ENCODE measurements at places on chromosomes 7 and 10.

GRCh38 chr10:31099664-31100063 lies 68.0 kb upstream of the ZNF438 start:
- no peak for DNase-seq

DNA sequence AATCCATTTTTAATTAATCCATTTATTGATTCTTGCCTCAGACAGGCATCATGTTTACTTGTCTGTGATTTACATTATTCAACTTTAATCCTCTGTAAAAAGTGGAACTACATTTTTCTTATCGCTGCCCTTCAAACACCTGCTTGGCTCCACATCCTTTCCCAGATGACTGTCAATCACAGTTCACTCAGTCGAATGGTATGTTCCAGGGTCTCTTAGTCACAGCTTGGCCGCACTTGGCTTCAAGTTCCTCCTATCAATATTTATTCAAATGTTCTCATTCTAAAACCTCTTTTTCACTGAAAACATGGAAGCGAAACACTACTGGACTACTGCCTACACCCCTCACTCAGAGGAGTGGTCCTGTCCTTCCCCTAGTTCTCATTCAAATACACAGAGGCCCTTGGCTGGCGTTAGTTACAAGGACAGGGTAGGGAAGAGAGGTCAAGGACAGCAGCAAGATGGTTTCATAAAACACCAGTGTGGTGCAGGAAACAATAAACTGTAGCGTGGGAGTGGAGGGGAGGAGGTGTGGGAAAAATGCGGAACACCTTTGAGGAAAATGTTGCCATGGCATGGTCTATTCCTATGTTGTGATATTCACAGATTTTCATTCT lies 143.2 kb downstream of the USP6NL start:
- DNase-seq: no peak

DNA sequence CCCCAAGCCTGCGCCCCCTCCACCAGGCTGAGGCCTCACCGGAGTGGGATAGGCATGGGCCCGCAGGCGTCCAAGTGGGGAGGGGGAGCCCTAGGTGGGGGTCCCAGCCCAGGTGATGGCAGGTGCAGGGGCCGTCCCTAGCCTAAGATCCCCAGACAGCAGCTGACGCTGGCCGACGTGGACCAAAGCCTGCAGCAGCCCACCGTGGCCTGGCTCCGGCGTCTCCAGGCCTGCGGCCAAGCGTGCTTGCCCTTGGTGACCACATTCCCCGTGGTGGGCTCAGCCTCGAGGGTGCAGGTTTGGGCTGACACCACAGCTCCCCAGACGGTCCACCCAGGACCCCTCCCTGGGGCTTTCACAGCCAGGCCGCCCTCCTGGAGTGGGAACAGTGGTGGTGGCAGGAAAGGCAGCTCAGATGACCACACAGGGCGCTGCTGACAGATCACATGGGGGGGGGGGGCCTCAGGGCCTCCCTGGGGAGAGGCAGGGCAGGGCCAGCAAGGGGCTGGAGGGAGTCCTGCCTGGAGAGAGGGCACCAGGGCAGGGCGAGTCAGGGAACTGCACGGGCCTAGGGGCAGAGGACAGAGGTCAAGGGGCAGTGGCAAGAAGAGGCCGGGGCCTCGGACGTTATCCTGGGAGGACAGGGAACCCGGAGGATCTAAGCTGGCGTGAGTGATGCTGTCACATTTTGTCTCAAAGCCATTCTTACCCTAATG lies 767 bp upstream of the ADAM8 start:
- DNase-seq: no peak

- DNase-seq: no peak
Measured at GRCh38 chr10:23516530-23516929, 77.7 kb downstream of the OTUD1 start.

- no peak for DNase-seq
Measured at GRCh38 chr7:40629891-40630290, 495.1 kb downstream of the SUGCT start.

- DNase-seq: no peak
Measured at GRCh38 chr7:158403013-158403821, 184.4 kb downstream of the PTPRN2 start.

DNA sequence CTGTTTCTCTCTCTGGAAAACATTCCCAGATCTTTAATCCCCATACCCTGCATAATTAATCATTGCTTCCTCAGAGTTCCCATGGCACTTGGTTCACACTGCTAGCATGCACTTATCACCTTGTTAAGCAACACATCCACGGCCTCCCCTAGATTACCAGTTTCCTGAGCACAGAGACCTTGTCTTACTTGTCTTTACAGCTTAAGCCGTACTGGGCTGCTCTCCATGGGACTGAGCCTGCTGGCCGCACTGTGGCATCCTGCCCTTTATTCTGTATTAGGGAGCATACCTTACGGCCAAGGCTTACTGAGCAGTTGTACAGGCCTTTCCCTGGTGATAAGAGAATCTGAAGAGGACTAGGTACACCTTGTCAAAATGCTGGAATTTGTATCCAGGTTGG lies 190.2 kb downstream of the REEP3 start:
- DNase-seq: no peak

GRCh38 chr10:128163701-128164100 lies 37.5 kb upstream of the MKI67 start:
- DNase-seq: no peak

- no peak for DNase-seq
Measured at GRCh38 chr7:129859183-129859582, 93.6 kb downstream of the UBE2H start.

- no peak for DNase-seq
Measured at GRCh38 chr10:102285133-102285532, 39.8 kb downstream of the GBF1 start.

DNA sequence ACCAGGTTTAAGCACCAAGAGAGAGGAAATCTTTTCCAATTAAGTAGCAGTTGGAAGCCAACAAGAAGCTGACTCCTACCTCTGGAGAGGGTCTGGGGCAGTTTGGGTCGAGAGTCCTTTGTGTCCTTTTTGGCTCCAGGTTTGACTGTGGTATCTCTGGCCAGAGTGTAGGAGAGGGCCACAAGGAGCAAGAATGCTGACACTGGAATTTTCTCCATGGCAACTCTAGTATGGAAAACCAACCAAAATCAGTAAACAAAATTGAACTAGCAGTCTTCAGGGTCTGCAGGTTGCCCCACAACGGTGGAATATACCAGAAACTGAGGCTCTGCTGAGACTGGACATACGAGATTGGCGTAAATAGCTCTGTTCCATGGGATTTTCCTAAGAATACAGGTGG lies 3.2 kb downstream of the AGR2 start:
- no peak for DNase-seq

GRCh38 chr7:116779931-116780330 lies 82.5 kb upstream of the CAPZA2 start:
- DNase-seq: no peak

- no peak for DNase-seq
Measured at GRCh38 chr10:58063861-58064480, 203.7 kb downstream of the IPMK start.

DNA sequence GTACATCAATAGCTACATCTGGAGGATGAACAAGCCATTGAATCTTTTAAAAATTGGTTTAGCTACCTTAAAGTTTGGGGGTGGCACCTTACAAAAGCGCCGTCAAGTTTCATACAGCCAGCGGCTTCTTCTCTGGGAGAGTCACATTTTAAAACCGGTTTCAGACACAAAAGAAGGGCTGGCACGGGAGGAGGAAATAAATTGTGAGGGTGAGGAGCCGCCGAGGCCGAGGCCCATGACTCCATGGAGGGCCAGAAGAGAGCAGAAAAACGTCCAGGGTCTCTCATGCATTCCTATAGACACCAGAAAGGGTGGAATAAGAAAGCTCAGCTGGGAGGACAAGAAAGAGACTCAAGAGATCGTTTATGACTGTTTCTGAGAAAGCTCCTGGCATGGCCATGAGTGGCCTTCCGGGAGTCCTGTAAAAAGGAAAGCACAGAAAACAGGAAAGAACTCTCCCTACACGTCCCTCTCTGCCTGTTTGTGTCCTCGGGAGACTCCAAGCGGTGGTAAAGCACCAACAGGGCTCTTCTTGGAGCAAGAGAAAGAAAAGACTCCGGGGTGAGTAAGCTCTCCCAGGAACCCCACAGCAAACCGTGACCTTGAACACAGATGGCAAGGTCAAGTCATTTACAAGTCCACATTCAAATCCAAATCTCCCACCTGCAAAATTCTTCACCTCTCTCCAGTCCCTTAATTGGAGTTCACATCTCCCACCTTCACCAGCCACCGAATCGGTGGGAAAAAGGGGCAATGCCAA lies 1.8 kb downstream of the FRAT2 start:
- DNase-seq: no peak

DNA sequence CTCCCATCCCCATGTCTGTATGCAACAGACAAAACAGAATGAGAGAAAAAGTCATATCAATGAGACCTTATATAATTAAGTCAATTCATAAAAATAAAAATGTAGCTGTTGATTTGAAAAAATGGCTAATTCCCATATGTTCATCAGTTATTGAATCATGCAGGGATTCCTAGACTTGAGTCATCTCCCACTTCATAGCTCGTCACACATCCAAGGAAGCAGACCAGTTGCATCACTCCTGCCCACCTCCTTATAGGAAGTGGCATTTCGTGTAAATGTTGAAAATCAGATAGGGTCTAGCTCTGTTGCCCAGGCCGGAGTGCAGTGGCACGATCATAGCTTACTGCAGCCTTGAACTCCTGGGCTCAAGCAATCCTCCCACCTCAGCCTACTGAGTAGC lies 56.1 kb upstream of the SH2B2 start:
- no peak for DNase-seq

- DNase-seq: no peak
Measured at GRCh38 chr7:30464231-30464671, 14.3 kb downstream of the NOD1 start.

- no peak for DNase-seq
Measured at GRCh38 chr7:2715341-2716231, 27.6 kb downstream of the AMZ1 start.

GRCh38 chr7:34070511-34071323 lies 165.4 kb downstream of the BMPER start:
- no peak for DNase-seq

- no peak for DNase-seq
Measured at GRCh38 chr10:28300027-28300426, 2.8 kb downstream of the MPP7 start.

DNA sequence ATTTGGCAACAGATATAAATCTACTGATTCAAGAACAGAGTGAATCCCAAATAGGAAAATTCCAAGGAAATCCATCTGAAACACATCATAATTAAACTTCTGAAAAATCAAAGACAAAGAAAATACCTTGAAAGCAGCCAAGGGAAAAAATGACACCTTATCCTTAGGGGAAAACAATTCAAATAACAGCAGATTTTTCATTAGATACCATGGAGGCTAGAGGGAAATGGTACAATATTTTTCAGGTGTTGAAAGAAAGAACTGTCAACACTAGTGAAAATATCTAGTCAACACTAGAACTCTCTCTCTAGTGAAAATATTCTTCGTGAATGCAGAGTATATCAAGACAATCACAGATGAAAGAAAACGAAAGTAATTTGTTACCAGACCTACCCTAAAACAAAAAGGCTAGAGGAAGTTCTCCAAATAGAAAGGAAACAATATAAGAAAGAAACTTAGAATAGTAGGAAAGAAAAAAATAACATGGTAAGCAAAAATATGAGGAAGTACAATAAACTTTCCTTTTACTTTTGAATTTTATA lies 5.7 kb upstream of the FAM241B start:
- no peak for DNase-seq

- no peak for DNase-seq
Measured at GRCh38 chr10:47025540-47026300, 114.5 kb downstream of the PTPN20 start.

DNA sequence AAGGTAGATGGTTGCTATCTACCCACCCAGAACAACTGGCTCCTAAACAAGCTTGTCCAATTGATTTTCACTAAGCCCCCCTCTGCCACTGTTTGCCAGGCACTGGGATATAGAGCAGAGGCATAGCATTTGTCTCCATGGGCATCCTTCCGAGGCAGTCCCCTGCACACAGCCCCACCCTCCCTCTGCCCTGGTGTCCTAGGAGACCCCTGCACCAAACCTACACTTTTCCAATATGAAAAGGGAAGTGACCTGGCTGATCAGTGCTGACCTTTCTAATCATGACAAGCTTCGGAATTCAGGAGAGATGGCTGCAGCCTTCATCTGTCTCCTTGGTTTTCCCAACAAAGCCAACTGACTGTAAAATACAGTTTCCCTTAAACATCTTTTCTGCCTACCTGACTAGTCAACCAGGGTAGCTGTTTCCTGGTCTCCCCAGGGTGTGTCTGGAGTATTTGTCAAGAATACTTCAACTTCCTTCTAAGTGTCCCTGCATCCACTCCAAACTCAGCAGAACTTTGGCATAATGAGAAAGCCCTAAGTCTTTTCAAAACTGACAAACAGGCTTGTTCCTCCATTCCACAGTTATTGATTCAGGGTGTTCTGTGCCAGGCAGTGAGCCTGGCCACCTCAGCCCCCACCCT lies 7.6 kb upstream of the SLC18A3 start:
- DNase-seq: no peak

DNA sequence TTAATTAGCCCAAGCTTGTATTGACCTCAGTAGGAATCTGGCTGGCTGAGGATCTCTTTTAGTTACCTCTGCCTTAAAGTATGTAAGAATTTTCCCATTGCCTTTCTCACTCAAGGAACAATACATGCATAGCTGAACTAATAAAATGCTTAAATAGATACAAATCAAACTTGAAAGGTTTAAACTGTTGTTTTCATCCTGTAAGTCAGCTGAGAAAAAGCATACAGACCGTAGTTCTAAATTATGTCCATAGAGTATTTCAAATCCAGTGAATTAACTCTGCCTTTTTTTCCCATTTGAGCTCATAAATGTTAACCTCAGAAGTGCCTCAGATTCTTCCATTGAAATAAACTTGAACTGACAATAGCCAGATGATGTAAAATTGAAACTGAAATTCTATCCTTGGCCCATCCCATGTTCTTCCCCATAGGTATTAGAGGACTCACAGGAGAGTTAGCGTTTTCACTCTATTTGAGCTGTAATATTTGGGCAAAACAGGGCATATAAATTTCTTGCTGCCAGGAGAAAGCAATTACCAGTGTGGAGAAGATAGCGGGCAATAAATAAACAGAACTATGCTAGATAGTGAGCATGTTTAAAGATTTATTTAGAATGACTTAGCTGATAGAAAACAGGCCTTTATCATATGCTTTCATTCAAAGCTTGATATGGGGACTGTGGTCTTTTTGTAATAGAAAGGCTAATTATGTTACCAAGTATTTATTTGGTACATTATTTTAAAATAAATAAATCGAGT lies 163.7 kb downstream of the WNT2 start:
- no peak for DNase-seq

DNA sequence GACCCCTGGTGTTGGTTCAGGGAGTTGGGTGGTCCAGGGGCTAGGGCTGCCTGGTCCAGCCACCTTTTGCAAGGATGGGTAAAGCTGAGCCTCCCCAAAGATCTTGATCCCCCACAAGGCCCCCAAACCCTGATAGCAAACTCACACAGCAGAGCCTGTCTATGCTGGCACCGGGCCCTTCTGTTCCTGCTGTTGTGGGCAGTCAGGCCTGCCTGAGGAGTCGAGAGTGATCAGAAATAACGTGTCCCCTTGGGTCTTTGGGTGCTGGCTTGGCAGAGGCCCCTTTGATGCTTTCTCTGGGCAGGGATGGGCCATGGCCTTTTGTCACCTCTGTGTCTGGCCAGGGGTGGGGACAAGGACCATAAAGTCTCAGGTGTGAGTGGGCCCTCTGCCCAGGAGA lies 715 bp upstream of the MUC12 start:
- no peak for DNase-seq

Data from stimulated activated CD8-positive, alpha-beta memory T cell treated with anti-CD3 and anti-CD28 coated beads, Interleukin-7, amount 100 ng/mL, for 1 hour (primary cell).